ENCODE measurements at places on chromosomes 2 and 18.

DNA sequence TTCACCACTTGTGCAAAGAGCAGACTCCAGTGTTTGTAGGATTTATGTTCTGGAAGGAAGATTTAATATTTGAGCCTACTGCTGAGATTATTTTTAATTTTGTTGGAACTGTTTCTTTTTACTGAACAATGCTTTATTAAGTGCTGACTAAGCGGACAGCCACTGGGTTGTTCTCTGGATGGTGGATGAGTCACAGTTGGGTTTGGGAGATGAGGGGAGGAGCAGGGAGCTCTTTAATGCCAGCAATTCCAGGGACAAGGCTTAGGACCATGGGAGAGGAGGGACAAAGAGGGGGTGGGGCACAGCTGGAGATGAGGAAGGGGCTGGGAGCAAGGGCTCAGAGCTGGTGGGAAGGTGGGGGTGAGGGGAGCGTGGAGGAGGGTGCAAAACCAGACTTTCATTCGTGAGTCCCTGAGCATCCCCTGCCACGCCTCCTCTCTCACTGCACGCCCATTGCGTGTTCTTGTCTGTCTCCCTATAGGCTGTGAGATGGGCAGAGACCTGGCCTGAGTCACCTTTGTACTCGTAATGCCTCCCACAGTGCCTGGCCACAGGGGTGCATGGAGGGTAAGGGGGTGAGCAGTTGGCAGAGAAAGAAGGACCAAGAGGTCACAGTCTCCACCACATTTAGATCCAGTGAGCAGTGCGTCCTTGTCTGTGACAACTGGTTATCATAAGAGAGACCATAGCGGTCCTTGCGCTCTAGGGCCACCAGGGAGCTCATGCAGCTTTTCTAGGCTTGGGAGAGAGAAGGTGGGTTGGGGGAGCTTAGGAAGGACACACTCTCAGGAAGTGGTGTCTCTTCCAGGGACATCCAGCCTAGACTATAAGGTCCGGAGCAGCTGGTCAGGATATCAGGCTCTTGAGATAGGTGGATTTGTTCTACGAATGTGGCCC is 18.4 kb downstream of the SLC4A3 start:
- DNase-seq: no peak

DNA sequence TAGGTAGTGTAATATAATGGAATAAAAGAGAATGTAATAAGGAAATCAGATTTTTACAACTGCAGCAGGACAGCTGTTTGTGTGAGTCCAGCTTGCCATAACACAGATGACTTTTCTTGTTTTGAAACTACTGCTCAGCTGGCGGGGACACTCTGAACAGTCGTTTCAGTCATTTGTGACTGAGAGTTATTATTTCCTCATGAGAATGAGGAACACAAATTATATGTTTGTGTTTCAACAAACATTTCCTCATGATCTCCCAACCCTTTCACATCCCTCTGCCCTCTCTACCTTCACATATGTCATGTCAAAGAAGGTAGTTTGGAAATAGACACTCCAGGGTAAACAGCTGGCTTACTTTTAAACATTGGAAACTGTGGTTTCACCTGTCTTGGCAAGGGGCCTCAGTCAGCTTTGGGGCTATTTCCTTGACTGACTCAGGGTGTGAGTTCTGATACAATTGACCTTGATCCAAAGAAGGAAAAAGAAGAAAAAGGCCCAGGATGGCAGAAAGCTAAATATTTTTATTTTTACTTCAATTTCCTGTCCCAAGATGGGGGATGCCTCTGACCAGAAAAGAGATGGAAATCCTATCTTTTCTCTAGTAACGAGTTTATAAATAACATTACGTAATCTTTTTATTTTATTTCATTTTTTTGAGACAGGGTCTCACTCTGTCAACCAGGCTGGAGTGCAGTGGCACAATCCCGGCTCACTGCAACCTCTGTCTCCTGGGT is 593 bp downstream of the SP140L start:
- DNase-seq: no peak

DNA sequence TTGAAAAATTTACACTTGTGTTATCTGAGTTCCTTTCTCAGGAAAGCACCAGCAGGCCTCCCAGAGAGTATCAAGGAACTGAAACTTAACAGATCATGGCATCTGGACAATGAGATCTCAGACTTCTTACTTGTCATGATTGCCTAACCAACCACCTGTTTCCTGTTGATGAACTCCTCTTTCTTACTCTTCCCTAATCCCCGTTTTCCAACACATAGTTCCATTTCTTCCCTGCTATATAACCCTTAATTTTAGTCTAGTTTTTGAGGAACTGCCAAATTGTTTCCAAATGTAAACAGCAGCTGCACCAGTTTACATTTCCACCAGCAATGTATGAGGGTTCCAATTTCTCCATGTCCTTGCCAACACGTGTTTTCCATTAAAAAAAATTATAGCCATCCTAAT is 6.1 kb upstream of the FAM171B start:
- no peak for DNase-seq

DNA sequence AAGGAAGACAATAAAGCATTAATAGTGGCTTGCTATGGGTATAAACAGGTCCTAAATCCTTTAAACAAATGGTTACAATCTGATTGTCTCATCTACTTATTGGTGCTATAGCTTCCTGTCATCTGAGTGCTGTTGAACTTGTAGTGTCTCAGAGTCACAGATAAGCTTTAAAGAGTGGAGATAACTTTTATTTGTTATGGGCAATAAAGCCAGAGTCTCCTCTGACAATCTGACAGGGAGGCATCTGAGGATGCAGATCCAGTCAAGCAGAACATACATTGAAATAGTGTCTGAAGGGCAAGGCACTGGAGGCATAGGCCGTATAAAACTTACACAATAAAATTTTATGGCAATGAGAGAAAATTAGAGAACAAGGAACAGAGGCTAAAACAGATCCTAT is 1132.4 kb upstream of the CDH2 start:
- no peak for DNase-seq

DNA sequence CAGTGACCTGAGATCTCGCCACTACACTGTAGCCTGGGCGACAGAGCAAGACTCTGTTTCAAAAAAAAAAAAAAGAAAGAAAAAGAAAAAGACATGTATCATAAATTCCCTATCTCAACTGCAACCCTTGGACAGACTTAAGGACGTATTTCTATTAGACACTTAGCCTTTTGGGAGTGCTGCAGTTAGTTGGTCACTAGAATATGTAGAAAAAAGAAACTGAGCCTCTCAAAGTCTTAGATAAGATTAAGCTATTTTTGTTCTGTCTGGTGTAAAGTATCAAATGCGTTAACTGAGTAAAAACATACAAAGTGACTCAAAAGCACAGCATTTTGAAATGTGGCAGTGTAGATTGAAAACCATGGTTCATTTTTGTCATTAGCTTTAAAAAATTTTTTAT is 7.3 kb downstream of the NBEAL1 start:
- DNase-seq: no peak

GRCh38 chr2:23505218-23505983 is 120.4 kb downstream of the KLHL29 start:
- DNase-seq: no peak

GRCh38 chr2:36355890-36356297 is 316 bp downstream of the CRIM1 start:
- DNase-seq: no peak

GRCh38 chr2:62293490-62294271 is 97.8 kb downstream of the B3GNT2 start:
- DNase-seq: no peak

GRCh38 chr2:226001716-226002115 is 602.2 kb downstream of the NYAP2 start:
- no peak for DNase-seq

DNA sequence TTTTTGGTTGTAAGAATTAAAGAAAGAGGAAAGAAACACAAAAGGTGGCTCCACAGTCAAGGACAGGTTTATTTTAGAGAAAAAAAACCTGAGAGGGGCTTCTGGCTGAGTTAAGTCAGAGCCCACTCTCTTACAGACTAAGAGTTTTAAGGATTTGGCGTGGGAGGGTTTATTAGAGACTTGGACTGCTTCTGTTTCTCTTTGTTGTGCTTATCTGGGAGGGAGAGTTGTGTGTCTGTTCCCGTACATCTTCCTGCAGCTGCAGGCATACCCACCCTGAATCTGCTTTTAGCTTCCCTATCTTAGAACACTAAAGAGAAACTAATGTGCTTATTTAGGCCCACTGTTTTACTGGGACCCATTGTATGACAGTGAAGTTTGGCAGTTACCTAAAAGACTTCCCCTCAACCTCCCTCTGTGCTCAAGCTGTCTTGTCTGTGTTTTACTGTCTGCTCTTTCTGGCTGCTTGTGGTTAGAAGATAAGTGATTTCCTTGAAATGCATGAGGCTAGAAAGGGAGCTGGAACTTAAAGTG is 2.7 kb downstream of the RSAD2 start:
- DNase-seq: no peak

GRCh38 chr2:69124343-69124742 is 111.4 kb downstream of the ANTXR1 start:
- no peak for DNase-seq

Data from iPS DF 6.9 (cell line).